ENCODE measurements at places on chromosomes 7 and 10. TPM values are rescaled to one million over a fixed set of nuclear protein-coding genes. Genes with fewer than 3 reads are reported as not detected.

DNA sequence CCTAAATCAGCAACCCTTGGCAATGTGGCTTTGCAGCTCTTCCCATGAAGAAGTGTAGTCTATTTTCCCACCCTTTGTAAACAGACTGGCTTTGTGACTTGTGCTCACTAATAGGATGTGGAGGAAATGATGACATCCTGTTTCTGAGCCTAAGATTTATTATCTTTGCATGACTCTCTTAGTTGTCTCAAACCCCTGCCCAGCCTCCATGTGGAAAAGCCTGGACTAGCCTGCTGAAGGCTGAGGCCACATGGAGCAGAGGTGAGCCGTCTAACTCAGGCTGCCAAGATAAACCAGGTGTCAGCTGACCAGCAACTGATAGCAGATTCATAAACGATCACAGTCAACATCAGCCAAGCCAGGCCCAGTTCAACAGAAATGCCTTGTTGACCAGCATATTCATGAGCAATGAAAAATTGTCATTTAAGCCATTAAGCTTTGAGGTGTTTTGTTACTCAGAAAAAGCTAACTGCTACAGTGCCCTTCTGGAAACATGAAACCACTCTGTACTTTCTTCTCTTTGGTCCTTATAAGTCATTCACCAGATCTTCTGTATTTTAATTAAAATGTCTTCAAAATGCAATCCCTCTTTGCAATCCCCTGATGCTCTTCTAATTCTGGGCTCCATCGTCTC is 586.3 kb upstream of the ANKRD30A start:
- DNase-seq: peak; percentile 44

GRCh38 chr7:840001-840600 is 7.8 kb downstream of the SUN1 start:
- no peak for DNase-seq

Gene GDF10
- total RNA-seq: not detected

DNA sequence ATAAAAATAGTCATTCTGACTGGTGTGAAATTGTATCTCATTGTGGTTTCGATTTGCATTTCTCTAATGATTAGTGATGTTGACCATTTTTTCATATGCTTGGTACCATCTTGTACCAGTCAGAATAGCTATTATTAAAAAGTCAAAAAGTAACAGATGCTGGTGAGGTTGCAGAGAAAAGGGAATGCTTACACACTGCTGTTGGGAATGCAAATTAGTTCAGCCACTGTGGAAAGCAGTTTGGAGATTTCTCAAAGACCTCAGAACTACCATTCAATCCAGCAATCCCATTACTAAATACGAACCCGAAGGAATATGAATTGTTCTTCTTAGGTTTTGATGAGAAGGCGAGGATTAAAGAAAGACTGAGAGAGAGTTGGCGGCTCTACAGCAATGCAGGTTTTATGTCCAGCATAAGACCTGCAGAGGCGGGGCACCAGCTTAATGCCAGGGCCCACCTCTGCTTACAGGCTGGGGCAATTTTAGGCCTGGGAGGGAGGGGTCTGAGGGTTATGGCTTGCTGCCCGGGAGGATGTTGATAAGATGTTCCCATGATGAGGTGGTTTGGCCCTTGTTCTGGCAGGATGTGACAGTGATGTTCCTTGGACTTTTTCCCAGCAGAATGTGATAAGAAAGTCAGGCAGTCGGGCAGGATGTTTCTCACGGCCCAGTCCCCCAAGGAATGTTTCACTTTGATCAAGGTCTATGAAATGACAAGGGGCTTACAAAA is 74.4 kb downstream of the MEST start:
- DNase-seq: no peak

DNA sequence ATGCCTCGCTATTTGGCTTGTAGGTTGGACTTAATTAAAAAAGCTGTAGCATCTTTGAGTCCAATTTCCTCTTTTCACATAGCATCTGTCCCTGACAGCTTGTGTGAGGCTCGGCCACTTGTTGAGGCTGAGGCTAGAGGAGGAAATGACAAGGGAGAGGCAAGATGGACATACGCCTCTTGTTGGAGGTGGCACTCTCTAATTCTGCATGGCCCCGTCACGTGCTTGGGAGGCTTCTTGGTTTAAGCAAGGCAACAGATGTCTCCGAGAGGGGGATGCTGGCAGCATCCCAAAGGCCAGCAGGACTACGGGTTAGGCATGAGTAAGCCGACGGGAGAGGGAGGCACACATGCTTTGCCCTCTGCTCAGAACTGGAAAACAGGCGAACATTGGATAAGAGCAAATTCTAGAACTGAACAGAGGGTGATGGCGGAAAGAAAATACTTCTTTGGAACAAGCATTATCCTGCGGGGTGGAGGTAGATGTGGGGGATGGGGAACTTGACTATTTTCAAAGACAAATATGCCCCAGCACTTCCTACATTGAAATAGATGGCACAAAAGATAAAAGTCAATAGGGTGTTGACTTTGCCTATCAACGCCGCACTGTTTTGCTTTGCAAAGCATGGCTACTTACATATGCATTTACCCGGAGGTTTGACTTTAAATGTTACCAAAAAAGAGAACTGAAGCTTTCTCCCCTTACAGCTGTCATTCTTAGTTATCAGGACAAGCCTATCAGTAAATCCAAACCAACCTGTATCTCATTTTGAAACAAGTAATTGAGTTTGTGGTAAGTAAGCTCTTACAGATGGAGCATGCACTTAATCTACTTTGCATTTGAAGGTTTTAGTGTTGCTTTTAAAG is 94.8 kb downstream of the CHN2 start:
- no peak for DNase-seq

All from H4 (cell line).